ENCODE measurements at places on chromosomes 2 and 18.

DNA sequence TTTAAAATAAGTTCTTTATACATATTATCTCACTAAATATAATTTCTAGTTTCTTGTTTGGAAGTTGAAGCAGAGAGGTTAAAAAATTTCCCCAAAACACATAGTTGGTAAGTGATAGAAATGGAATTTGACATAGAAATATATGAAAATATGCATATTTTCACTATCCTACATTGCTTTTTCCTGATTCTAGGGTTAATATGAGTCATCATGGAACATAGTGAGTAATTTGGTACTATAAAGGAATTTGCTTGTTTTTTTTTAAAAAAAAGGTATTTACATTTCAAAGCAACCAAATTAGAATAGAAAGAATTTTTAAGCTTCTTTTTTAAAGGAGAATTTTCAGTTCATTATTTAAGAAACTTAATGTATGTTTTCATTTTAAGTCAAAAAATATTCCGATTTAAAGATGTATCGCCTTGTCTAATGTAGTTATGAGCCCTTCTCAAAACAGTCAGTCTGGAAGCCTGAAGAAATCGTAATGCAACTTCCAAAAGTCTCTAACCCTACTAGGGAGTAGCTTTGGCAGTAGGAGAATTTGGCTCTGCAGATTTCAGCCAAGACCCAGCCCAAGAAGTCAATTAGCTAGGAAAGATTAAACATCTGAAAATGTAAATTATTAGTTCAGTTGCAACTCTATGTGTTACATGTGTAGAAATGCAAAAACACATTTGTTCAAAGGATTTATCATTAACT lies 147.3 kb downstream of the RDH14 start:
- DNase-seq, result peak; percentile 40

GRCh38 chr2:96495982-96496629 lies 9.1 kb downstream of the NEURL3 start:
- DNase-seq, result no peak

DNA sequence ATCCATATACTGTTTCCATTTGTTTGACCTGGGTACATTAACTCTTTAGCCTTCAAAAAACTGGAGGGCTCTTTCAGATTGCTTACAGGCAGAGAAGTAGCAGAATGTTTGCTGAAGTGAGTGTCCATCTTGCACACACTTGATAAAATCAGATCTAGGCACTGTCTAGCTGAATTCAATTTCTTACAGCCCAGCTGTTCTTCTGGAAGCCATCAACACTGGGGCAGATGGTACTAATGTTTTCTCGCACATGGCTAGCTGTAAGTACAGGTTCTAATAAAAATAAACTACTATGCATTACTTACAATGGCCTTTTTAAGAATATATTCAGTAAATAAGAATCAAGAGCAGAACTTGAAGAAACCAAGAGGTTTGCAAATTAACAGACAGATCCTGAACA lies 175.9 kb downstream of the NBAS start:
- no peak for DNase-seq

- DNase-seq, result no peak
Measured at GRCh38 chr2:20526708-20527107, 79.8 kb downstream of the RHOB start.

DNA sequence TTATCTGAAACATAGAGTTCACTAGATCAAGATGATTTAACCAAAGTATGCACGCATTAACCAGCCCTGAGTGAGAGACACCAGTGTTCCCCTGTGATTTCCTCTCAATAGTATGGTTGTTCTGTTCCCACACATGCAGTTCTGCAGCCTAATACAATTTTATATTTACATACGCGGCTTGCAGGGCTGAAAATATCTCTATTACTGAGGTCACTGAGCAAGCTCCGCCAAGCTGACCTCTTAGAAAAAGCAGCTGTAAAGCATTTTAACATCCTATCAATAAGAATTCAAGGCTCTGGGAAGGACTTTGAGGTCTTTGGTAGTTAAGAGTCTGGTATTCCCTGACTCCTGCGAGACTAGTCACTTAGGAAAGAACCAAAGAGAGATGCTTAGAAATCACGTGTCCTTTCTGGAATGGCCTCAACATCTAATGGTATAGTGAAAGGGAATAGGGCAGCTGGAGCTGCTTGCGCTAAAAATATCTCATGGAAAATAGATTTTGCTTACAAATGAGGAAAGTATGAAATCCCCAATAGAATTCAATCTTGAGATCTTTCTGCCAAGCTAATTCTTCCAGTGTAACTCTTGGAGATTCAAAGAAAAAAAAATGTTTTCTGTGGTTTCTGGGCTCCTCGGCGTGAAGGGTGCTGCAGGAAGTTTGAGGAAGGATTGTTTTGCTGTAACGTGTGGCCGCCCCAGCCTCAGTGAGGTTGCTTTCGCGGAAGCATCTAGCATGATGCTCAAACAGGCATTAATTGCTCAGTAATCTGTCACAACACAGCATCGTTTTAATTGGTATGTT lies 59.2 kb downstream of the DOCK10 start:
- DNase-seq, result peak; percentile 65

DNA sequence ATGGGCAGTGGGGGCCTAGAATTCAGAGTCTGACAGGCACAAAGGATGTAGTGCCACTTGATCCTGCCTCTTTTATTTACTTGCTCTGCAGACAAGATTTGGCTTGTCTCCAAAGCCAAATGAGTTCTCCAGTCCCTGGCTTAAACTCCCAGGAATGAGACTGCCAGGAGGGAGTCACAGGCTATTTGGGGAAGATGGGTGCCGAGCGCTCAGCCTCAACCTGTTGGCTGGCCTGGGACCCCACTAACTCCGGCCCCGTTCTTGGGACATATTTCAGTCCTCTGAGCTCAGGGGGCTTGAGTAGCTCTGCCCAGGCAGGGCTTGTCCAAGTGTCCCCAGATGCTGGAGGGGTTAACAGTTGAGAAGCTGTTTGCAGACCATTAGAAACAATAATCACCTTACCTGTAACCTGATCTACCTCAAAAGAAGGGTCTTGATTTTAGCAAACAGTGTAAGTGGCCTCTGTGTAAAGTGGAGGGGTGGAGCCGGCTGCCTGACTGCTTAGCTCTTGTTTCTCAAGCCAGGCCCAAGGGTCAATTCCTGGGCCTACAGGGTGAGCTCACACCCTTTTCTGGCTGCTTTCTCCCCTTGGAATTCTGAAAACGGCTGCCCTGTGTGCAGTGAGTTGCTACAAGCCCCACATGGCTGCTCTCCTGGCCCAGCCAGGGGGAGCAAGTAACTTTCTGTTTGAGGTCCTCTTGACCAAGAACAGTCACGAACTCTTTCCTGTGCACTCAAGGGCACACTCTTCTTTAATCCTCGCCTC lies 27.1 kb upstream of the FZD5 start:
- no peak for DNase-seq

- peak; percentile 28 for DNase-seq
Measured at GRCh38 chr18:34990597-34990996, 50.6 kb upstream of the MAPRE2 start.

DNA sequence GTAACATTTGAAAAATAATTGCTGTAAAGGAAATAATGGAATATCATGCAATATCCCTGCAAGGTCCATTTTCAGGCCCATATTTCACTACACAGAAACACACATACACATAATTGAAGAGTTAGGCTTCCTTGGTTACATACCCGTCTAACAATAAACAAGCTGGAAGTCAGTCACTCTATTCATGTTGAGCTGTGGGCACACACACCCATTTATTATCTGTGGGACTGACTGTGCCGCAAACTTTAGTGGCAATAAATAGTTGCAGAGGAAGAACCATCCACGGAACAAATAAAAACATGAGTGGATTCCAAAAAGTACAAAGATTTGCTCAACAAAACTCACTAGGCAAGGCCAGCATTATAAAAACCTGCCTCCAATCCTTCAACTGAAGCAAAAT lies 24.8 kb downstream of the PID1 start:
- no peak for DNase-seq

GRCh38 chr18:40006634-40007033 lies 1948.4 kb upstream of the PIK3C3 start:
- no peak for DNase-seq

DNA sequence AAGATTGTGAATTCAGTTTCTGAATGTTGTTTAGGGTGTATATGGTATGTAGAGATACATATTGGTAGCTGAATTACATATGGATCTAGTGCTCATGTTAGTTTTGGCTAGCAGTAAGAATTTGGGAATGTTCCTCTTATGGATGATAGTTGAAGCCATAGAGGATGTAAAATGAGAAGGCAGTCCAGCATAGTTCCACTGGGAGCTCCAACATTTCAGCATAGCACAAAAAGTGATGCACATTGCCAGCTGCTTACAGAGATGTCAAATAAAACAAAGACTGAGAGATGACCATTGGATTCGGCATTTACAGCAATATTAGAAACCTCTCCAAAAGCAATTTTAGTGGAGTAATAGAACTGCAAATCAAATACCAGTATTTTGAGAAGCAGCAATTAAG lies 77.4 kb downstream of the EML4 start:
- no peak for DNase-seq

DNA sequence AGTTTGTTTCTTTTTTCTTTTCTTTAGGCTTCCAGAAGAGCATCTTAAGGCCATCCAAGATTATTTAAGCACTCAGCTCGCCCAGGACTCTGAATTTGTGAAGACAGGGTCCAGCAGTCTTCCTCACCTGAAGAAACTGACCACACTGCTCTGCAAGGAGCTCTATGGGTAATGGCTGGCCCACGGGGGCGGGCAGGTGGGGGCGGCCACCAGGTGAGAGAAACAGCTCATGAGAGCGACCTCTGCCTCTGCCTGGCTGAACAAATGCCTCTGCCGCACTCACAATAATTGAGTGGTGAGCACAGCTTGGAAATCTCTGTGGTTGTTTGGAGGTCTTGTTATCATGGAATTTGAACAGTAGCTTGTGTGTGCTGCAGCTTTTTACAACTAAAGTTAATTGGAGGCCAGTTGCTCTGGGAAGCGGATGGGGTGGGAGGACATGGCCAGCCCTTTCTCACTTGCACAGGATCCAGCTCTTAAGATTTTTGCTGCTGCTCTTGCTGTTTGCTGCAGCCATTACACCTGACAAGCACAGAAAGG lies 70.4 kb downstream of the INPP5D start:
- no peak for DNase-seq

DNA sequence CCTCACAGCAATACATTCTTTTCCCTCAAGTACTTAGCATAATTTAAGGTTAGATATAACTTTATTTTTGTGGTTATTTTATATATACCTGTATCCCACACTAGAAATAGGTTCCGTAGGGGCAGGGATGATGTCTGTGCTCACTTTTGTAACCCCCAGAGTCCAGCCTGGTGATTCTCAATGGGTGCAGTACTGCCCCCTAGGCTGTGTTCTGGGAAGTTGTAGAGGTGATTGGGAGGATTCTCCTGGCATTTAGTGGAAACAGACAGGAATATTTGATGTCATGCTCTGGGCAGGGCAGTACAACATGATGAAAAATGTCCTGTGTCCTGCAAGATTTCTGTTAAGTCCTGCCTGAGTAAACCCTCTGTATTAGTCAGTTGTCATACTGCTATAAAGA lies 333.3 kb downstream of the PLCL1 start:
- no peak for DNase-seq

DNA sequence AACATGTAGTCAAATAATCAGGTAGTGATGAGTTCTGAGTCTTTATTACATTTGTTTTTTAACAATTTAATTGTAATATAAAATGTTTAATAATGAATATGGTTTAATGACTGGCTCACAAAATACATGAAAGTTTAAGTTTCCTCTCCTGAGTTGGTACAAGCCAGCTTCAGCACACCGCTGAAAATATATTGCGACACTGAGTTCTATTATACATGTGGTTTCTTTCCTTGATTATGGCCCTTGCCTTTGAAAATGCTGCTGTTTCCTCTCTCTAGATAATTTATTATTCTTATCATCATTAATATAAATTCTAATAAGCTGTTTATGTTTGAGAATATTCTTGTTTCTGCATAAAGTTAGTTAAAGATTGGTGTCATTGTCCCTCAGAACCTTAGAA lies 249.3 kb downstream of the PARD3B start:
- peak; percentile 39 for DNase-seq

- peak; percentile 96 for DNase-seq
Measured at GRCh38 chr2:204452464-204453023, 92.7 kb upstream of the PARD3B start.

- DNase-seq, result no peak
Measured at GRCh38 chr18:37964885-37965571, 399.4 kb upstream of the CELF4 start.

GRCh38 chr2:178292586-178292985 lies 98.3 kb downstream of the OSBPL6 start:
- DNase-seq, result no peak

- DNase-seq, result no peak
Measured at GRCh38 chr18:37584952-37585695, 19.5 kb upstream of the CELF4 start.

GRCh38 chr18:62357079-62357719 lies 32.1 kb downstream of the TNFRSF11A start:
- DNase-seq, result no peak

DNA sequence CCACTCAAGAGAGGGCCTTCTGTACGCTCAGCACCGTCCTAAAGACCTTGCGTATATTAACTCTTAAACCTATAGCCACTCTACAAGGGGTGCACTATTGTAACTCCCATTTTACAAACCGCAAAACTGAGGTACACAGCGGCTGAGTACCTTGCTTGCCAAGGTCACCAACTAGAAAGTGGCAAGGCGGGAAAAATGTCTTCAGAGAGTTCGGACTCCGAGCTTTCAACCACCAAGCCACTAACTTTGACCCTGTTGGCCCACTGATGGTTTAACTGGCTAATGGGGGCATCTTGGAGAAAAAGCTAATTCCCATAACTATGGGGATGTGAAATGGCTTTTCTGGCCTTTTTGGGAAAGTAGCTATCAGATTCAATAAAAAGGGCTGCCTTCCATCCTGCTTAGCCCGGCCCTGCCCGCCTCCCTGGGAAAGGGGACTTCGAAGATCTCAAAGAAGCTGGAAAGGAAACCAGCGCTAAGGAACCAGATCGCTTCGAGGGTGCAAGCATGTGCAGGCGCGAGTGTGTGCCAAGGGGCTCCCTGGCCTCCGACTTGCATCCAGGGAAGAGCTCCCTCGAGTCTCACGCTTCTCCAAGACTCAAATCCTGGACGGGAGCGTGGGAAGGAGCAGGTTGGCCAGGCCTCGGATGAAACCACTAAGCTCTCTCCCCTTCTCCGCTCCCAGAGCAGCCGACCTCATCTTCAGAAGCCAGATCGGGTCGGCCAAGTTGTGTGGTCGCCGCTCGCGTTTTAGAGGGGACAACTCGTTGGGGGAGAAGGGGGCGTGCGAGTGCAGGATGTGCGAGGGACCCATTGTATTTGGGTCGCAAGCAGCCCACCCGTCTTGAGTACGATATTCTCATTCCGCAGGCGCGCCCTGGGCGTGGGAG lies 2.2 kb upstream of the SP5 start:
- no peak for DNase-seq

- DNase-seq, result no peak
Measured at GRCh38 chr2:173819852-173820251, 145.3 kb downstream of the SP3 start.

Data from iris pigment epithelial cell (primary cell).